ENCODE measurements at places on chromosomes 1 and 21. TPM values are rescaled to one million over a fixed set of nuclear protein-coding genes. Genes with fewer than 3 reads are reported as not detected.
A peak's percentile ranks its signal among the peaks of the same experiment; 100 is the strongest.

GRCh38 chr1:154994591-154994990 is 1.2 kb downstream of the LENEP start:
- no peak overlapping the region for H3K27ac ChIP-seq
- no peak overlapping the region for H3K4me3 ChIP-seq
- no peak for DNase-seq
- H3K4me1 ChIP-seq = peaks cover 19% of the 10 kb centered on the region
- H3K27me3 ChIP-seq = no peaks in the 10 kb centered on the region

GRCh38 chr21:42683371-42684108 is 30.1 kb downstream of the PDE9A start:
- no peaks in the 10 kb centered on the region for H3K36me3 ChIP-seq
- H3K27me3 ChIP-seq = no peaks in the 10 kb centered on the region
- H3K27ac ChIP-seq = no peak overlapping the region
- DNase-seq = no peak
- no peaks in the 10 kb centered on the region for H3K4me1 ChIP-seq

- H3K4me3 ChIP-seq = no peak overlapping the region
- no peak for DNase-seq
- H3K27me3 ChIP-seq = no peaks in the 10 kb centered on the region
- no peak overlapping the region for H3K27ac ChIP-seq
- peaks cover 5% of the 10 kb centered on the region for H3K4me1 ChIP-seq
Measured at GRCh38 chr1:3910857-3911845, 11.1 kb upstream of the C1orf174 start.

GRCh38 chr1:109816175-109816811 is 52.6 kb upstream of the EPS8L3 start:
- peaks cover 17% of the 10 kb centered on the region for H3K4me1 ChIP-seq
- H3K36me3 ChIP-seq = no peaks in the 10 kb centered on the region
- H3K4me3 ChIP-seq = no peak overlapping the region
- peak; percentile 67 for DNase-seq

DNA sequence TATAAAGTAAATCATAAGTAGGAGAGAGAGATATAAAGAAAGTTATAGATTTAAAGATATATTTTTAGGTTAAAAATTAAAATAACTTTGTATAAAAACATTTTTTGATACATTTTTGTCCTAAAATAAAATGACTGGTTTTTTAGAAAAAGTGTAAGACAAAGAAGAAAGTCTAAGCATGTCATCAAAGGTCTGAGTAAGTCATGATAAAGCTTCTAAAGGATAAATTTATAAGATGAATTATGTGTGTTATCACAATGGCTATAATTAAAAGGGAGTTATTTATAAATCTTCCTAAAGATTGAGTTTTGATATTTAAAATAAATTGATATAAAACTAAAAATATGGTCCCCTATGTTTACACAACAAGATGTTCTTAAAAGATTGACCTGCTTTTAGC is 370.9 kb downstream of the PTPRU start:
- no peaks in the 10 kb centered on the region for H3K4me1 ChIP-seq
- no peak overlapping the region for H3K27ac ChIP-seq
- H3K4me3 ChIP-seq = no peak overlapping the region
- H3K36me3 ChIP-seq = no peaks in the 10 kb centered on the region
- DNase-seq = no peak

DNA sequence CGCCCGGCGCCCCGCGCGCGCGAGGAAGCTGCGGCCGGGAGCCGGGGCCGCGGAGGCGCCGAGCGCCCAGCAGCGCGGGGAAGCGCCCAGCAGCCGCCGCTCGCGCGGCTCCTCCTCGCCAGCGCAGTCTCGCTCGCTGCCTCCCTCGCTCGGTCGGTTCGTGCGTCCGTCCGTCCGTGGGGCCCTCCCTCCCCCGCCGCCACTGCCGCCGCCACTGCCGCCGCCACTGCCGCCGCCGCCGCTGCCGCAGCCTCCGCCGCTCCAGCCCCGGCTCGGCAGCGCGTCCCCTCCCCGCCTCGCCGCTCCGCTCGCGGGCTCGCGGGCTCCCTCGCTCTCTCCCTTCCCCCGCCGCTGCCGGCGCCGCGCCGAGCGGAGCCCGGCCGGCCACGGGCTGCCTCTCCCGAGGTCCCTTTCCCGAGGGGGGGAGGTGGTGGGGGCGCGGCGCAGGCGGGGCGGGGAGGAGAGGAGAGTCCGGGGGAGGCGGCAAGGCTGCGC is at the start of gene KCND3:
Gene KCND3, minus strand, starts transcription at position 138 of the 495 bp plus-strand sequence.
- H3K4me3 ChIP-seq = peak within 1 kb of the TSS; percentile 69
- no peak for DNase-seq
- H3K36me3 ChIP-seq = no peaks in the 10 kb centered on the region
- H3K27ac ChIP-seq = peak within 1 kb of the TSS; percentile 67
- peaks cover 37% of the 10 kb centered on the region for H3K4me1 ChIP-seq

- no peak overlapping the region for H3K4me3 ChIP-seq
- H3K27me3 ChIP-seq = no peaks in the 10 kb centered on the region
- peaks cover 10% of the 10 kb centered on the region for H3K4me1 ChIP-seq
Measured at GRCh38 chr1:221087919-221088318, 208.7 kb downstream of the HLX start.

DNA sequence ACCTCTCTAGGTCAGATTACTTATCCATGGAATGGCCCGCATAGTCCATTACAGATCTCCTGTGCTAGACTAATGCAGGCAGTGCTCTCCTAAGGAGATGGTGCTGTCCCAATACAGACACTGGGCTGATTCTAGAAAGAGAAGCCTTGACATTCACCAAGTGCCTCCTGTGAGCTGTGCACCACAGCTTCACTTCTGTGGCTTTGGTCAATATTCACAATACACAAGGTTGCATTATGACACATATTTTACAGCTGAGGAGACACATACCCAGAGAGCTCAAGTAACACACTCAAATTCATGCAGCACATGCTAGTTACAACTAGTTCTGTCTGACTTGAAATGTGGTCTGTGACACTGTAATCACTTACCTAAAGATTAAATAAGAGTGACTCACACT is 59.4 kb upstream of the LRRC8B start:
- H3K4me1 ChIP-seq = no peaks in the 10 kb centered on the region
- H3K27ac ChIP-seq = no peak overlapping the region
- DNase-seq = no peak
- no peaks in the 10 kb centered on the region for H3K27me3 ChIP-seq
- H3K4me3 ChIP-seq = no peak overlapping the region

DNA sequence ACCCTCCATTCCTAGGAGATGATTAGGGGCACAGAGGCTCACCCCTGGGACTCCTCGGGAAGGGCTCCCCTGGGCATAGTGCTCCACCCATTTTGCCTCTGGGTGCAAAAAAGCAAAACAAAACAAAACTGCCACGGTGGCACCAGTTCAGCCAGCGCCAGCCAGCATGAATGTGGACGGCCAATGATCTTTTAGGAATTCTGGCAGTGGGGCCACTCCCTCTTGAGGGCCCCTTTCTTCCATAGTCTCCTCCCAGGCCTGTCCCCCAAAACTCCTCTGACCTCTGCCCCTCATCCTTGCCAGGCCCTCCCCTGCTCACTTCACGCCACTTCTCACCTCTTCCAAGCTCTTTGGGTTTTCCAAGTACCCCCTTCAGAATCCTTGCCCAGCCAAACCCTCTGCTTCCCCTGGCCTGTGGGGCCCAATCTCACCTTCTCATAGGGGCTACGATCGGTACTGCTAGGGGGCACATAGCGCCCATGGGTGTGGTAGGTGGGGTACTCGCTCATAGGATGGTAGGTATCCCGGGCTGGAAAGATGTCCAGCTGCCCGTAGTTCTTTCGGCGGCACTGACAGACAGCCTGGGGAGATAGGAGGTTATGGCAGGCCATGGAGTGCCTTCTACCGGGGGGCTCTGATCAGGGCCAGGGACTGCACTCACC is 13.3 kb downstream of the TRIM46 start:
- no peaks in the 10 kb centered on the region for H3K27me3 ChIP-seq
- H3K4me3 ChIP-seq = no peak overlapping the region
- no peak for DNase-seq
- no peaks in the 10 kb centered on the region for H3K4me1 ChIP-seq
- no peaks in the 10 kb centered on the region for H3K36me3 ChIP-seq

- peaks cover 30% of the 10 kb centered on the region for H3K4me1 ChIP-seq
- H3K36me3 ChIP-seq = no peaks in the 10 kb centered on the region
- H3K27me3 ChIP-seq = no peaks in the 10 kb centered on the region
Measured at GRCh38 chr1:14363036-14363590, 235.4 kb upstream of the KAZN start.

GRCh38 chr1:22334860-22335550 is 116.6 kb upstream of the ZBTB40 start:
- H3K4me1 ChIP-seq = no peaks in the 10 kb centered on the region
- no peak overlapping the region for H3K4me3 ChIP-seq
- H3K27ac ChIP-seq = no peak overlapping the region
- DNase-seq = no peak
- no peaks in the 10 kb centered on the region for H3K27me3 ChIP-seq

DNA sequence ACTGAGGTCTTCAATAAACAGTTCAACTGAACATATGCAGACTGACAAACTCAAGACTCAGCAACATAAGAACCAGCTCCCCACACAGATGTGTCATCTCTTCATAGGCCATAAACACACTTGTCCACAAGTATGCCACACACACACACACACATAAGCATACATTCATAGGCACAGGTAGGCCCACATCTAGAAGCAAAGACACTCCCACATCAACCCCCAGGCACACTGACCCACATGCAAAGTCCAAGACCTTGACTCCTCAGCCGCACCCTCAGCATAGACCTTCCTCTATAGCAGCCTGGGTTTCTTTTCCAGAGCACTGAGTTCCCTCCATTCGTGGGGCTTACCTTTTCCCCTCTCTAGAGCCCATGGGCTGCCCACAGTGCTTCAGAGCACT is 1.4 kb downstream of the LAD1 start:
- H3K27me3 ChIP-seq = no peaks in the 10 kb centered on the region
- H3K4me3 ChIP-seq = peak overlapping the region; percentile 46
- peaks cover 32% of the 10 kb centered on the region for H3K4me1 ChIP-seq
- H3K27ac ChIP-seq = peak overlapping the region; percentile 80
- no peak for DNase-seq

DNA sequence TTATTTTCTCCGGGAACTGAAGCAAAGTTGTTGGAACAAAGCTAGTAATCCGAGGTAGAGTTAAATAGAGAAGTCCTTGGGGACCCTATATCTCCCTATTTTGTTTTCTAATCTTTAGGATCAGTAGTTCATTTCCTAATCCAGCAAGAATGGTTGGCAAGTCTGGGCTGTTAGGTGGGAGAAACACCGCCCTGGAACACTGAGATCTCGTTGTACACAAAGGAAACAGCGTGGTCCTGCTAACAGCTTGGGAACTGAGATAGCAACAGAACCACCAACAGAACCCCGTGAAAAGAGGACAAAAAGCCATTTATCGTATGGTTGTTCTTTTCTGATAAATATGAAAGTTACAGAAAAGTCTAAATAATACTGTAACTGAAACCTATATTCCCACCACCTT is 121.9 kb upstream of the CDC42BPA start:
- no peak for DNase-seq
- H3K4me1 ChIP-seq = peaks cover 4% of the 10 kb centered on the region
- no peaks in the 10 kb centered on the region for H3K36me3 ChIP-seq
- H3K4me3 ChIP-seq = no peak overlapping the region
- no peak overlapping the region for H3K27ac ChIP-seq

GRCh38 chr1:175178056-175178455 is 14.5 kb downstream of the KIAA0040 start:
- peaks cover 52% of the 10 kb centered on the region for H3K4me1 ChIP-seq
- H3K27ac ChIP-seq = no peak overlapping the region

DNA sequence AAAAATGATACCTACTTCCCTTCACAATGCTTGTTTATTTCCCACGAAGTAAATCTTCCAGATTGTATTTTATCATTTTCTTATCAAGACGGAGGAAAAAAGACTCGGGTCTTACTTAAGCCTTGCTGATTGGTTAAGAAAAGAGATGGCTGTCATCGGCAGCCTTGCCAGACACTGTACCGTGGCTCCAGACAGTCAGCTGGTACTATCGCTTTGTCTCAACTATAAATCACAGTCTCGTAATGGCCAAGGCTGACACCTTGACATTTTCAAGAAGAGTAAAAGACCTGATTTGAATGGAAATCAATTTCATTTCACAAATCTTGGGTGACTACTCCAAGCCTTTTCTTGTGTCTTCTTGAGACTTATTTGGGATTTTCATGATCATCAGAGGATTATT is 868.0 kb downstream of the USP25 start:
- peaks cover 6% of the 10 kb centered on the region for H3K4me1 ChIP-seq
- no peak overlapping the region for H3K27ac ChIP-seq
- no peaks in the 10 kb centered on the region for H3K36me3 ChIP-seq
- no peaks in the 10 kb centered on the region for H3K27me3 ChIP-seq
- DNase-seq = no peak
- H3K4me3 ChIP-seq = no peak overlapping the region

GRCh38 chr1:200883118-200883517 is 10.3 kb downstream of the GPR25 start:
- H3K27ac ChIP-seq = no peak overlapping the region
- H3K4me1 ChIP-seq = no peaks in the 10 kb centered on the region
- no peaks in the 10 kb centered on the region for H3K36me3 ChIP-seq
- H3K4me3 ChIP-seq = no peak overlapping the region
- no peak for DNase-seq

DNA sequence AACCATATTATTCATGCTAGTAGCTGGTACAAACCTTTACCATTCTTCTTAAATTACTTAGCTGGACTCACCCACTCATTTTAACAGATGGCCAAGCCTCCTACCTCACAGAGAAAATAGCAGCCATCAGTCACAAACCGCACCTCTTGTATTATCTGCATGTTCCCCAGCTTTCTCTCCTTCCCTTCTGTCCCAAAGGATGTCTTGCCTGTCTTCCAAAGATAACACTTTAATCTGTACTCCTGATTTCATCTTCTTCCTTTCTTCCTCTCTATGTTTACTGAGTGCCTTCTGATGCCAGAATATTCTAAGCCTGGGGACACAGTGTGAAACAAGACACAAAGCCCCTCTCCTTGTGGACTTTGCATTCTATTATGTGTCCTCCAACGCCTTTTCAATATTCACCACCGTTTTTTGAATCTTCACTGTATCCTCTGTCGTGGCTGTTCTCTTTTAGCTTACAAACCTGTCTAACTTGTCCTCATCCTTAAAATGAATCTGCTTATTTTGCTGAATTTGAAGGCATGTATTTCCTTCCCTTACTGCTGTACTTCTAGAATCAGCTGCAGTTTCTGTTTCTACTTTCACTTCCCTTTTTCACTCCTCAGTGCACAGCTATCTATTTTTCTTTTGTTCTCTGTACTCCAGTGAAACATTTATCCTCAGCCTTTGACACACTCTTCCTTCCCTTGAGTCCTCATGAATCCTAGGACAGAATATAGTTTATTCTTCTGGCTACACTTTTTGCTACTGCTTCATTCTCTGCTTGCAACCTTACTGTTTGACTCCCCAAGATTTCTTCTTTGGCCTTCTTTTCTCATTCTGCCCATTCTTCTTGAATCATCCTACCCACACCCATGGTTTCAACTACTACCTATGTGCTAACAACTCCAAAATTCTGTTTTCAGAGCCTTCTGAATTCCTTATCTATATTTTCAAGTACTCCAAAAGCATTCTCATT is 216.9 kb upstream of the SAMSN1 start:
- H3K36me3 ChIP-seq = no peaks in the 10 kb centered on the region
- H3K27me3 ChIP-seq = no peaks in the 10 kb centered on the region
- H3K4me1 ChIP-seq = no peaks in the 10 kb centered on the region
- DNase-seq = no peak

Gene OBSCN
- 35.8 TPM for total RNA-seq

Gene TMEM69
- total RNA-seq = 13.3 TPM

Gene LCE1C
- total RNA-seq = not detected

Gene RNF186
- total RNA-seq = not detected

Gene GNB1
- total RNA-seq = 159 TPM

Gene FAM72C
- 0.49 TPM for total RNA-seq

Gene OR2T1
- not detected for total RNA-seq

Gene SPATA45
- total RNA-seq = not detected

Gene PPIAL4G
- not detected for total RNA-seq

Gene CLEC20A
- not detected for total RNA-seq

Gene CSMD2
- 0.25 TPM for total RNA-seq

Gene ELOVL1
- 62.1 TPM for total RNA-seq

Gene CCDC190
- not detected for total RNA-seq

Gene CNIH3
- not detected for total RNA-seq

All from vagina (tissue), 2 donors.